Breast epithelium (tissue), 4 donors: ENCODE measurements at places on chromosomes 3 and 15. TPM values are rescaled to one million over a fixed set of nuclear protein-coding genes. Genes with fewer than 3 reads are reported as not detected.

DNA sequence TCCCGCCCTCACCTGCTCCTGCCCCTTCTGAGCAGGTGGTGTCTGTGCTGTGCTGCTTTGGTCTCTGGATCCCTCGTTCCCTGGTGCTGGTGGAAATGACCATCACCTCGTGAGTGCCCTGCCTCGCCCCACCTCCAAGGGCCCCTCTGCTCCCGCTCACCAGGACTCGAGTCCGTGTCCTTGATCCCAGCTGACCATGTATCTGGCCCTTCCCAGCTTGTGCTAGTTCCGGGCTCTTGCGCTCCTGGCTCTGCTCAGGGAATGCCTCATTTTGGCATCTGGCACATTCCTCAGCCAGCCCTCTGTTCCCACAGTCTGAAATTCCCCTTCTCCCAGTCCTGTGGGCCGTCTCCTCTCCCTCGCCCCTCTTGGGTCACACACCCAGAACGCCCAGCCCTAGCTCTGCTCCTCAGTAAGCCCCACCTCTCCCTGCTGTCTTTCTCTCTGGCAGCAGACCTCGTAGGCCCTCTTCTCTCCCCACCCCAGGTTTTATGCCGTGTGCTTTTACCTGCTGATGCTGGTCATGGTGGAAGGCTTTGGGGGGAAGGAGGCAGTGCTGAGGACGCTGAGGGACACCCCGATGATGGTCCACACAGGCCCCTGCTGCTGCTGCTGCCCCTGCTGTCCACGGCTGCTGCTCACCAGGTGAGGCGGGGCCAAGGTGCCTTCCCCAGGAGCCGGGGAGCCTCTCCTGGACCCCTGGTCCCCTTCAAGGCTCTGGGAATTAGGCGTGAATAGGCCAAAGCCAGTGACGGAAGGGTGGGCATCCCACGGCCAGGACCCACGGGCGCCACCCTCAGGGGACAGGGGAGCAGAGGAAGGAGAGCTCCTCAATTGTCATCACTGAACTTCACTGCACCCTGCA lies 11.5 kb downstream of the SLC51A start:
- DNase-seq, result no peak

GRCh38 chr3:120763601-120764000 lies 21.1 kb downstream of the GTF2E1 start:
- DNase-seq, result no peak

GRCh38 chr15:64197425-64197824 lies 34.6 kb upstream of the PPIB start:
- DNase-seq, result no peak

GRCh38 chr3:15953841-15954240 lies 156.1 kb upstream of the ANKRD28 start:
- DNase-seq, result no peak

The PARP9 gene
- total RNA-seq, result 17.4 TPM

The CLDN1 gene
- total RNA-seq, result 2.9 TPM

DNA sequence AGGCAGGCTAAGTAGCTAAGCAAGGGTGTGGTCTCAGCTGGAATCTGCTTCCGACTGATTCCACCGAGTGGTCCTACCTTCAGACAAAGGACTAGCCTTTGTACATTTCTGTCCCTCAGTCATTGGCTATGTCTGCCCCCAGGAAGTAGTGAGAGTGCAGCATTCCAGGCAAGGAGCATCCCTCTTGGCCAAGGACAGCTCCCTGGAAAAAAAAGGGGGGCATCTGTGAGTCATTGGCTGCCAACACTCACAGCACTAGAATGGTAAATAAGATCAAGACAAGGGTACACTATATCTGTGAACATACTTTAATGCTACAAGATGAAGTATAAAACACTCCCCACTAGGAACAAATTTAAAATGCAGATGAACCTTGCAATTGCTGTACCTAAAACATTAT lies 66.8 kb downstream of the STAC start:
- DNase-seq, result no peak

The EFHB gene
- not detected for total RNA-seq

The ANKRD63 gene
- total RNA-seq, result not detected

- DNase-seq, result no peak
Observed at GRCh38 chr15:67660874-67661606, 118.5 kb downstream of the MAP2K5 start.
